BJ (cell line): ENCODE measurements at places on chromosomes 16 and 17. TPM values are rescaled to one million over a fixed set of nuclear protein-coding genes. Genes with fewer than 3 reads are reported as not detected.

Gene DPEP3
- not detected in 2 replicates for polyA plus RNA-seq

Gene FDXR
- 20.2 and 38.0 TPM in 2 replicates for polyA plus RNA-seq

Gene KRT20
- not detected in 2 replicates for polyA plus RNA-seq

- peak; percentile 26 for DNase-seq
These were observed 70.8 kb upstream of the TNRC6C start for GRCh38 chr17:77887464-77888241.

DNA sequence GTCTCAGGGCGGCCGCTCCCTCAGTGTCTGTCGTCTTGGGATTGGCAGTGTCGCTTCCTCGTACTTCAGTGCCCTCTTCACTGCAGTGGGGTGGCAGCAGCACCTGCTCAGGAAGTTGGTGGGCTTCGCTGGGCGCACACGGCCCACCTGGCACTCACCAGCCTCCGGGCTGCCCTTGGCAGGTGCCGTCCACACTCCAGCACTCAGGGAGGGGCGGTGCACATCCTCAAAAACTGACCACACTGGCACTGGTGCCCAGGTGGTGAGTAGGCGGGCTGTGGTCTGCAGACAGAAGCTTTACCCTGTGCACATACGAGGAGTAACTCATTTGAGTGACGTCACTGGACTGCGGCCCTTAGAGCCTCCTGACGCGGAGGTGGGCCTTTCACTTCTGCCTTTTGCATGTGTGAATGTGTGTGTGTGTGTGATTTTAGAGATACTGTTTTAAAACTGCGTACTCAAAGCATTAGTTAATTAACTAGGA, 94.6 kb downstream of the BANP start:
- DNase-seq = no peak

- DNase-seq = no peak
These were observed 43.1 kb downstream of the TBX4 start for GRCh38 chr17:61495161-61495857.

- DNase-seq = no peak
These were observed 68.5 kb downstream of the CLEC16A start for GRCh38 chr16:11012841-11013240.

Gene ABCC11
- 0.06 and 0.09 TPM in 2 replicates for polyA plus RNA-seq

DNA sequence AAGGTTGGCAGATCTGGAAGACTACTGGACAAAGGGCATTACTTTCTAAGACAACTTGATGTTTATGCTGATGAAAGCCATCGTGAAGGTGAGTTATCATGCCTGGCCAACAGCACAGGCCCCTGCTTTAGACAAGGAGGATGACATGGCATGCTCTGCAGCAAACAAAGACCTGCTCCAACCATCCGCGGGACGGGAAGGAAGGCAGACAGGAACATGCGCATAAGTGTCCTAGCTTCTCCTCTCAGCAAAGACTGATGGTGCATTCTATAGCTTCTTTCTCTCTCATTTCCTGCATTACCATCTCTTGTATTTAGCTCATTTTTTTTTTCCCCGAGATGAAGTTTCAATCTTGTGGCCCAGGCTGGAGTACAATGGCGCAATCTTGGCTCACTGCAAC, 5.4 kb downstream of the NPLOC4 start:
- DNase-seq = no peak

DNA sequence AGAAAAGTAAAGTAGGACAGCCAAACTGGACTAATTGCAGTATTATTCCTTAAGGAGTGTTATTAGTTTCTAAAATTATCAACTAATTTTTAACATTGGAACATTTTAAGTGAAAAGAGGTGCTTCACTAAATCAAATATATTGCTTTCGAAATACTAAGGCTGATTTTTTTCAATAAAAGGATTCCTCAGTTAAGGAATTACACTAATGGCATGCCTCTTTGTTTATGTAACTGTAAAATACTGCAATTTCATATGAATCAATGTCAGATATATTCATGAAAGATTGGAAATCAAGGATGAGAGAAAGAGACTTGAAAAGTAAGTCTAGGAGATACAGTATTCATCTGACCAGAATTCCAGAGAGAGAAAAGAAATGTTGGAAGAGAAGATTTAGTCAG, 129.8 kb downstream of the TANC2 start:
- no peak for DNase-seq

DNA sequence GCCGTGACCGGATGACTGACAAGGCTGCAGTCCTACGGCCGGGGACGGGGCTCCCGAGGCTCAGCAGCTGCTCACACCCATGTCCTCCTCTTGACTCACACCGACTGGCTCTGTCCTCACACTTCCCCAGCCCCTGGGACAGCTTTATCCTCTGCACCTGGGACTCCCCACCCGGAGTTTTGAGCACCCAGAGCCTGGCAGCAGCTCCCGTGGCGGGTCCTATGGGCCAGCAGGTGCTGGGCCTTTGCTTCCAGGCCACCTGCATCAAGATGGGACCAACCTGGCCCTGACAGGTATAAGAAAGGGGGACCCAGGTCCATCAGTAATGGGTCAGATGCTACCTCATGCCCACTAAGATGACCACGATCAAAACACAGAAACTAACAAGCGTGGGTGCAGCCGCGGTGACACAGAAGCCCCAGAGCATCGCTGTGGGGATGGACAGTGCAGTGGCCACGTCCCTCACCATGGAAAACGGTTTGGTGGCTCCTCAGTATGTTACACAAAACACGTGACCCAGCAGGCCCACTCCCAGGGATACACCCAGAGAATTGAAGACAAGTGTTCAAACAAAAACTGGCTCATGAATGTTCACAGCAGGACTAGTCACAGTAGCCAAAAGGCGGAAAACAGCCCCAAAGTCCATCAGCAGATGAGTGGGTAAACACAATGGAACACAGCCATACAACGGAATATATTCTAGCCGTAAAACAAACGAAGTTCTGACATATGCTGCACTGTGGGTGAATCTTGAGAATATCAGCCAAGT, 3.3 kb upstream of the NOTUM start:
- no peak for DNase-seq

- peak; percentile 22 for DNase-seq
These were observed 2.7 kb downstream of the NUFIP2 start for GRCh38 chr17:29291163-29291752.

Gene SLC4A1
- not detected in 2 replicates for polyA plus RNA-seq

Gene STH
- polyA plus RNA-seq = not detected in 2 replicates

Gene CES3
- 0.07 and 0.13 TPM in 2 replicates for polyA plus RNA-seq

DNA sequence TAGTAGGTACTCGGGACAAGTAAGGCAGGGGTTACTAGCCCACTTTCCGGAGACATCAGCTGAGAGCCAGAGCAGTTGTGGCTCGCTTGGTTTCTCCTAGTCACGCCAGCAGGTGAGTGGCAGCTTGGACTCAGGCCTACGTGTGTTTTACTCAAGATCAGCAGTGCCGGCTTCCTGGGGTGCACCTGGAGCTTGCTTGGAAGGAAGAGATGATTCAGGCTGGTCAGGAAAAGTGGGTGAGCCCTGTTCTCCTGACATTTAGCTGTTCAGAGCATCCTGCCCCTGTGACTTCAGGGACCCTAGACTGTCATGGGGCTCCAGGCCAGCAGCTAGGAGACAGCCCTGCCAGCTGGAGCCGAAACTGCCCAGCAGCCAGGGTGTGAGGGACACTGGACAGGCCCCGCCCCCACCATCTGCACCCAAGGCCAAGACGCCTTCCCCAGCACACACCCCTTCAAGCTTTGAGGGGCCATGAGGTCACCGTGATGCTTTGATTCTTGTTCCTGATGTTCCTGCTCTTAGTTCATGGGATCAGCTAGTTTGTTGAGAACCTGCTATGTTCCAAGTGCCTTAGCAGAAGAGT, 238.0 kb upstream of the CIBAR2 start:
- DNase-seq = no peak

GRCh38 chr16:22728167-22728836, 85.7 kb upstream of the HS3ST2 start:
- DNase-seq = no peak

- no peak for DNase-seq
These were observed 13.3 kb downstream of the COTL1 start for GRCh38 chr16:84604477-84605013.

DNA sequence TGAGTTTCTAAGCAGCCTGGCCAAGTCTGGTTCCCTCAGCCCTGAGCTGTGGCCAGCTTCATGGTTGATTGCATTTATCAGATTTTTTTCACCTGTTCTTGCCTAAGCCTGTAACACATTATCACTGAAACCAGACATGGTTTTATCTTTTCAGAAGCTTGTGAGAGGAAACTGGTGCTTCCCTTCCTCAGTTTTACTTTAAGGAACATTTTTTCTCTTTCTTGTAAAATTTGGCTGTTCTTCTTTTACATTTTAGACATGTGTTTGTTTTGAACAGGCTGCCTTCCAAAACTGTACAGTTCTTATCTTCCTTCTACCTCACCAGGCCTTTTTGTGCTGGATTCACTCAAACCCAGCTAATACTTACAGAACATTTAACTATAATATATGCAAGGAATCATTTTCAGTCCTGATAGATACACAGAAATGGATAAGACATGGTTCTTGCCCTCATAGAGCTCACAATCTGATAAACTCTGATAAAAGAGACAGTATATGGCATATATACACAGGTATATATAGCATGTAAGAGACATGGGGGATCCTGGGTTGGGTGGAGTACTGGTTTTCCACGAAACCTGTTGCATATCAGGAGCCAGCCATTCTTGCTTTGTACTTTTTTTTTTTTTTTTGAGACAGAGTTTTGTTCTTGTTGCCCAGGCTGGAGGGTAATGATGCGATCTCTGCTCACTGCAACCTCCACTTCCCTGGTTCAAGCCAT, 44.5 kb downstream of the ZNRF1 start:
- DNase-seq = no peak

Gene TERB1
- polyA plus RNA-seq = 0.07 TPM in 1 of 2 replicates, not detected in the other

Gene COL1A1
- polyA plus RNA-seq = 1,679 and 2,161 TPM in 2 replicates

Gene ARHGAP23
- 15.7 and 17.2 TPM in 2 replicates for polyA plus RNA-seq

Gene SLC6A2
- polyA plus RNA-seq = not detected in 2 replicates

DNA sequence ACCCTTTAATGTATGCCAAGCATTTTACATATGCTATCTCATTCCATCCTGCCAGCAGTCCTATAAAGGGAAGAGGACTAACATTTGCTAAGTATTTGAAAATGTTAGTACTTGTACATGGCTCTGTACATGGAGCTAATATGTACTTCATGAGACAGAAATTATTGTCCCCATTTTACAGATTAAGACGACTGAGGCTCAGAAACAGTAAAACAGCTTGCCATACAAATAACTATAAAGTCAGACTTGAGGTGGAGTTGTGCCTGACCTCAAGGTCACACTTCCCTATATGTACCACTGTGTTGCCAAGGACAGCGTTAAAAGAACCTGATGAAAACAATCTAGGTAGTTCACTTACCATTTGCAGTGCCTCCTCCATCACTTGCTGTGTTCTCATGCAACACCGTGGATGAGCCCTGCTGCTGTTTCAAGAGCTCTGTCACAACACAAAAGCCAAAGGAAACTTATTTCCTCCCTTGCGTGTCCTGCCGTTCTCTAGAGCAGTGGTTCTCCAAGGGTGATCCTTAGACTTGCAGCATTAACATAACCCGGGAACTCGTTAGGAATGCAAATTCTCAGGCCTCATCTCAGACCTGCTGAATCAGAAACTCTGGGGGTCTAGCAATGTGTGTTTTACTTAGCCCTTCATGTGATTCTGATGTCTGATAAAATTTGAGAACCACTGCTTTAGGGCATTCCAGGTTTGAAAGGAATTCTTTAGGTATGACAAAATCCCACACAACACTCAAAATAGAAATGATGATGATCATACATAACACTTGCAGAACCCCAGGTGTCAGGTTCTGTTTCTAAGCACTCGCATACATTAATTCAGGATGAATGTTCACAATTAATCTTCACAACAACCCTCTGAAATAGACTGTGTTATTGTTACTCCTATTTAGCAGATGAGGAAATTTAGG, 51.2 kb upstream of the MTMR4 start:
- DNase-seq = no peak

Gene KRT12
- polyA plus RNA-seq = not detected in 2 replicates

Gene WBP2
- polyA plus RNA-seq = 28.5 and 37.0 TPM in 2 replicates

Gene UBE2G1
- 23.1 and 35.1 TPM in 2 replicates for polyA plus RNA-seq

DNA sequence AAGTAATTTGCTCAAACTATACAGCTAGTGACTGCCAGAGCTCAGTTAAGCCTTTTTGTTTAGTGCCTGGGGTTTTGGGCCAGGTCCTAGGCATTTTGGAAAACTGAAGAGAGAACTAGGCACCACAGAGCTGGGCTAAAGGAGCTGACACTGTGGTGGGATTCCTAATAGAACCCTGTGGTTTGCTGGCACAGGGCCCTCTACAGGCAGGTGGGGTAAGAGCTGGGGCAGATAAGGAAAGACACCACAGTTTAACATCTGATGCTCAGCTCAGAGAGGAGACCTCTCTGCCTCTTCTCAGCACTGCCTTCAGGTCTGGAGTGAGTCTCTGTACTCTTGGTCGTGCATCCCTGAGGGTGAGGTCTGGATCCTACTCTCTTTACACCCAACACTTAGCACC, 121.2 kb downstream of the SNX11 start:
- no peak for DNase-seq

GRCh38 chr17:48790607-48791127, 26.4 kb downstream of the TTLL6 start:
- no peak for DNase-seq

Gene OR3A3
- not detected in 2 replicates for polyA plus RNA-seq

DNA sequence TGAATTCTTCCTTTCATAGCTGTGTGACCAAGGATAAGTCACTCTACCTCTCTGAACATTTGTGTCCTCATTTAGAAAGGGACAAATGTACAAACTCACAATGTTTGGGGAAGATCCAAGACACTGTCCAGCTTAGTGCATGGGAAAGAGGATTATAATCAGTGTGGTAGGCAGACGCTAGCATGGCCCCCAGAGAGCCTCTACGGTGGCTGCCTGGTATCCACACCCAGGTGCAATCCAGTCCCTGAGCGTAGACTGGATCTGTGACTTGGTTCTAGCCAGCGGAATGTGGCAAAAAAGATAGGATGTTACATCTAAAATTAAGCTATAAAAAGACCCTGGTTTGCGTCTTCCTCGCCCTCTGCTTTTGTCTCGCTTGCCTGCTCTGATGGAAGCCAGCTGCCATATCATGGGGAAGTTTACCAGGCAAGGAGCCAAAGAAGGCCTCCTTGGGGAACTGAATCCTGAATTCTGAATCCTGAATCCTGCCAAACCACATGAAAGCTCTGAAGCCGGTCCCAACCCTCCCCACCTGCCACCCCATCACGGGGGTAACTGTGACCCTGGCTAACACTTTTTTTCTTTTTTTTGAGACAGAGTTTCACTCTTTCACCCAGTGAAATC, 51.7 kb downstream of the PLXDC1 start:
- DNase-seq = no peak

DNA sequence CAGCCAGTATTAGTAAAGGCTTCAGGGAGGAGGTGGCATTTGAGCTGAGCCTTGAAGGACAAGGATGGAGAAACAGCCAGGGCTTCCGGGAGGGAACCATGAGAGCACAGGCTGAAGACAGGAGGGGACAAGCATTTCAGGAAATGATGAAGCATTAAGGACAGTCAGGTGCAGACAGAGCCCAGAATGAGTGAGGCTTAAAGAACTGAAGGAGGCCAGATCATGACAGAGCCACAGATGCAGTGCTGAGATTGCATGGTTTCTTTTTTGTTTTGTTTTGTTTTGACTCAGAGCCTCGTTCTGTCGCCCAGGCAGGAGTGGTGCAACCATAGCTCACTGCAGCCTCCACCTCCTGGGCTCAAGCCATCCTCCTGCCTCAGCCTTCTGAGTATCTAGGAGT, 211.5 kb downstream of the SOX9 start:
- DNase-seq = no peak

- no peak for DNase-seq
These were observed 15.1 kb downstream of the GPR179 start for GRCh38 chr17:38328620-38329019.
